ENCODE measurements at places on chromosomes 3 and 15.

GRCh38 chr3:194526164-194526563, 39.4 kb upstream of the ATP13A3 start:
- DNase-seq: no peak

GRCh38 chr15:28112962-28113361, 13.8 kb upstream of the OCA2 start:
- DNase-seq: no peak

DNA sequence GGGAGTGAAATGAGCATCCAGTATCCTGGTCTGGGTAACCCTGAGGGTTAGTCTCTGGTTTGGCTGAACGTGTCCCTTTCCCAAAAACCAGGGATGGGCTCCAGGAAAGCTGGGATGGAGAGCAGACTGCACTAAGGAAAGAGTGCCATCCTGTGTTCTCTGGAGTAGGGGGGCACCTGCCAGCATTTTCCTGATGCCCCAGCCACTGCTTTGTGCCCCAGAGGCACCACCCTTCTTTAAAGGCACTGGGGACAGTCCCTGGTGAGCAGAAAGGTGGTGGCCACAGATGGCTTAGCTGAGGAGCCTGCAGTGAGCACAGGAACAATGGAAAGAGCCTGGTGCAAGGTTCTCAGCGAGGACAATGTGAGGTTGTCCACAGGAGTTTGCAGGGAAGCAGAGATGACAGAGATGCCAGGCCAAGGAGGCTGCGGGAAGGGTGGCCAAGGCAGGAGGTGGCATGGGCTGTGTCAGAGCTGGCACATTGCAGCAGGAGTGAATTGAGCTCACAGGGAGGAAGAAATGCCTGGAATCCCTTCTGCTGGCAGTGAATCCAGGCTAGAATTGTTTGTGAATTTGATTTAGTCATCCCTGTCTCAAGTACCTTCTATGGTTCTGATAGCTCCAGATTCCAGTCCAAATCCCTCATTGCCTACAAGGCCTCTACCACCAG, 39.9 kb downstream of the AMOTL2 start:
- no peak for DNase-seq

DNA sequence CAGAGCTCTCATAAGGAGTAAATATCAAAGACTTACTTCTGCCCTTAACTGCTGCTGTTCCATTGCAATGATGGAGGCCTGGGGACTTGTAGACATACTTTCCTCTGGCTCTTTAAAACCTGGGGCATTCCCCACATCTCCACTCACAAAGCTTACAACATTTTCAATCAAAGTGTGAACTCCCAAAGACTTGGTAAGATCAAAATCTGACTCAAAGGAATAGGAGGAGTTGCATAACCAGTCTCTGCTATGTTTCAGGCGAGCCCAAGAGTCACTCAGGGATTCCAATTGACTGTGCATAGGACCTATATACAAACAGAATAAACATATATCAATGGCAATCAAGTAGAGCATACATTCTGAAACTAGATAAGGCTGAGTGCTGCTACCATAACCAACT, 101.5 kb downstream of the FBXL22 start:
- DNase-seq: no peak

DNA sequence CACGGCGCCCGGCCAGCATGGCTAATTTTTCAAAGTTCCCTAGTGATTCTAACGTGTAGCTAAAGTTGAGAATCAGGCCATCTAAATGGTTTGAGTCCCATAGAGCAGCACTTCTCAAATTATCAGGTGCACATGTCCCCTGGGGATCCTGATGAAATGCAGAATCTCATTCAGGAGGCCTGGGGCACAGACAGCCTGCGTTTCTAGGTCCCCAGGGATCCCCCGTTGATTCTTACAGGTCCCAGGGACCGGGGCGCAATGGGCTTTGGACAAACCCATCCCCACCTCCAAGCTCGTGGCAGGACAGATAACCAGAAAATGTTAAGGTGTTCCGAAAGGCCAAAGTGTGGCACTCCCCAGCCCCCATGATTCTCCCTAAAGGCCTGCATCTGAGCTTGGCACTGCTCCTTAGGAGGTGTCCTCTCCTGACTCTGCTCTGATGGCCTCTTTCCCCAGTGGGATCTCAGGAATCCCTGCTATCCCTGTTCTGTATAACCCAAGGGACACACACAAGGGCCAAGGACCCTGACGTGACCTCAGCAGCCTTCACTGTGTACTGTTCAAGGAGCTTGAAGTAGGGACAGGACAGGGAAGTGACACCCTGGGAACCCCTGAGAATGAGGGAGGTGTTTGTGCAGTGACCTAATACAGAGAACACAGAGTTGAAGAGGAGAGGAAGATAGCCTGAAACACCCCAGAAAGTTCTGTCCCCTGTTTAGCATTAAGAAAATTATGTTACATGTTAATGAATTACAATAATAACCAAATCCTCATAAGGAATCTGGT, 8.0 kb downstream of the LRRK1 start:
- DNase-seq: no peak

- DNase-seq: peak; percentile 55
Measured at GRCh38 chr3:67357610-67358458, 296.6 kb downstream of the SUCLG2 start.

GRCh38 chr3:160671231-160671630, 5.7 kb upstream of the ARL14 start:
- no peak for DNase-seq

GRCh38 chr3:71681224-71681668, 44.0 kb downstream of the EIF4E3 start:
- peak; percentile 75 for DNase-seq

GRCh38 chr3:40243056-40243455, 66.5 kb upstream of the EIF1B start:
- no peak for DNase-seq

- no peak for DNase-seq
Measured at GRCh38 chr3:141255846-141256261, 24.2 kb downstream of the PXYLP1 start.
